A549 treated with CORT108297 at 1 μM for 4 hours (cell line): ENCODE measurements at places on chromosomes 1 and 21. TPM values are rescaled to one million over a fixed set of nuclear protein-coding genes. Genes with fewer than 3 reads are reported as not detected.

TFF2 gene
- total RNA-seq = not detected in 5 replicates

SDE2 gene
- 5.9 to 9.3 TPM (median 7.2 TPM) in 5 replicates for total RNA-seq

CXADR gene
- total RNA-seq = 7.4 to 9.7 TPM (median 8.6 TPM) in 5 replicates

CNTN2 gene
- 0.01 to 0.03 TPM (median 0.03 TPM) in 3 of 5 replicates, not detected in the others for total RNA-seq

CCDC24 gene
- 5.7 to 8.3 TPM (median 7.8 TPM) in 5 replicates for total RNA-seq

TMEM79 gene
- total RNA-seq = 6.8 to 10.2 TPM (median 8.9 TPM) in 5 replicates

NES gene
- 1.2 to 1.5 TPM (median 1.3 TPM) in 5 replicates for total RNA-seq

DIO1 gene
- 0.09 TPM in 1 of 5 replicates, not detected in the others for total RNA-seq

AVPR1B gene
- total RNA-seq = not detected in 5 replicates

FCRL6 gene
- not detected in 5 replicates for total RNA-seq

PLPPR4 gene
- total RNA-seq = 0.02 TPM in 1 of 5 replicates, not detected in the others

FMO3 gene
- not detected in 5 replicates for total RNA-seq

MAN1C1 gene
- total RNA-seq = 0.18 to 0.40 TPM (median 0.22 TPM) in 5 replicates

KCNE1 gene
- 0.05 TPM in 1 of 5 replicates, not detected in the others for total RNA-seq

DNALI1 gene
- 0.03 to 0.07 TPM (median 0.06 TPM) in 3 of 5 replicates, not detected in the others for total RNA-seq

CD244 gene
- not detected in 5 replicates for total RNA-seq

GBP2 gene
- total RNA-seq = 0.52 to 1.0 TPM (median 0.85 TPM) in 5 replicates

TSPEAR gene
- not detected in 5 replicates for total RNA-seq

KCNA3 gene
- not detected in 5 replicates for total RNA-seq

HES2 gene
- total RNA-seq = 2.2 to 4.6 TPM (median 4.1 TPM) in 5 replicates

HEYL gene
- 2.7 to 3.4 TPM (median 3.1 TPM) in 5 replicates for total RNA-seq

NGF gene
- 2.9 to 4.7 TPM (median 3.2 TPM) in 5 replicates for total RNA-seq

CD5L gene
- not detected in 5 replicates for total RNA-seq

FGR gene
- 0.05 to 0.06 TPM in 2 of 5 replicates, not detected in the others for total RNA-seq

FAM110D gene
- total RNA-seq = 0.03 to 0.07 TPM (median 0.07 TPM) in 3 of 5 replicates, not detected in the others

VWA5B1 gene
- total RNA-seq = not detected in 5 replicates

AIM2 gene
- not detected in 5 replicates for total RNA-seq

TFF1 gene
- 25.4 to 31.4 TPM (median 29.3 TPM) in 5 replicates for total RNA-seq

CNR2 gene
- not detected in 5 replicates for total RNA-seq

SHE gene
- total RNA-seq = 0.05 to 0.19 TPM (median 0.06 TPM) in 5 replicates

GUCA2B gene
- total RNA-seq = 0.73 TPM in 1 of 5 replicates, not detected in the others

UQCRHL gene
- total RNA-seq = 6.5 to 8.6 TPM (median 7.0 TPM) in 5 replicates

MTARC2 gene
- 9.7 to 14.8 TPM (median 12.2 TPM) in 5 replicates for total RNA-seq

OR2L2 gene
- total RNA-seq = not detected in 5 replicates

SPRR2D gene
- 0.21 TPM in 1 of 5 replicates, not detected in the others for total RNA-seq

CFHR5 gene
- not detected in 5 replicates for total RNA-seq

CATSPERE gene
- total RNA-seq = 0.02 to 0.22 TPM (median 0.09 TPM) in 5 replicates

CTXND2 gene
- not detected in 5 replicates for total RNA-seq

GLMP gene
- 33.5 to 52.1 TPM (median 46.7 TPM) in 5 replicates for total RNA-seq

KPRP gene
- total RNA-seq = not detected in 5 replicates

S100A2 gene
- 16.0 to 29.8 TPM (median 24.0 TPM) in 5 replicates for total RNA-seq
